Stimulated activated CD4-positive, alpha-beta T cell treated with anti-CD3 and anti-CD28 coated beads, Interleukin-1b, Interleukin-23, amount 100 ng/mL, for 48 hours (primary cell): ENCODE measurements at places on chromosomes 3 and 15.

DNA sequence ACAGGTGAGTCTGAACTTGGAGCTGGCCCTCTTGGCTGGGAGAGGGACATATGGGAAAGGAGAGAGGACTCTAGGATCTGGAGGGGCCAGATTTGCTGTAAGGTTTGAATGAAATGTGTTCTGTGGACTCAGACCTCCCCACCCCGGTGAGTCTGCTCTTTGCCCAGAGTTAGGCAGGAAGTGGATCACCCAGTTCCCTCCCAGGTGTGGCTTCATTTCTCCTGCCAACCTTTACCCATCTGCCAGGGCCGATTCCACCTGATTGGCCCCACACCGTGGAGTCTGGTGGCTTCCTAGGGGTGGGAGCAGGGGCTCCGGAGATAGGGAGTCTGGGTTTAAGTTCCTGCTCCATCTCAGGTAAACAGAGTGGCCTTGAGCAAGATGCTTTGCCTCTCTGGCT is 25.5 kb downstream of the CD276 start:
- DNase-seq: no peak

DNA sequence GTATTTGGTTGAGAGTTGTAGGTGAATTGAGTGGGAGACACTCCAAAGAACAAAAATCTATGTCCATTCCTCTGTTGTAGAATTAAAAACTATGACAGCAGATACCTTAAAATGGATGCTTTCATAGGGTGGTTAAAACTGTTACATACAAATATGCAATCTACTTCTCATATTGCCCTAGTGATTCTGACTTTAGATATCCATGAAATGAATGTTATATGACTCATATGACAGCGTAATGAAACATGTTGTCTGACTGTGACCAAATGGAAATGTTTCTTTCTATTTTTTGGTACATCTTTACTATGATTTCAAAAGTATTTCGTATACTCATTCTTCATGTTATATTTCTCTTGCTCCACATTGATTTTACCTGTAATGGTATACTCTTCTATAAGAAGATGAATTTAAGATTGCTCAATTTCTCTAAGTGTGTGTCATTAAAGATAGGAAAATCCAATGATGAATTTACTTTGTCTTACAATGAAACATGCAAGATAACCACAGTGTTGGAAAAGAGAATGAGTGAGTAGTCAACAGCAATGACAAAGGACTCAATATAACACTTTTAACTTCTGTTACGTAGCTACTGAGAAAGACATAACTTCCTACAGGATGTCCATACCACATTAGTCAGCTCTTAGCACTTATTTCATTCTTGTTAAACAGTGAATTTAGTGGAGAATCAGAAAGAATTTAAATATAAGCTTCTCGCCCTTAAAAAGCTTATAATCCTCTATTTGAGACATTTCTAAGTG is 79.3 kb upstream of the LSAMP start:
- no peak for DNase-seq

- no peak for DNase-seq
Observed at GRCh38 chr3:32910954-32911353, 40.5 kb upstream of the CCR4 start.

DNA sequence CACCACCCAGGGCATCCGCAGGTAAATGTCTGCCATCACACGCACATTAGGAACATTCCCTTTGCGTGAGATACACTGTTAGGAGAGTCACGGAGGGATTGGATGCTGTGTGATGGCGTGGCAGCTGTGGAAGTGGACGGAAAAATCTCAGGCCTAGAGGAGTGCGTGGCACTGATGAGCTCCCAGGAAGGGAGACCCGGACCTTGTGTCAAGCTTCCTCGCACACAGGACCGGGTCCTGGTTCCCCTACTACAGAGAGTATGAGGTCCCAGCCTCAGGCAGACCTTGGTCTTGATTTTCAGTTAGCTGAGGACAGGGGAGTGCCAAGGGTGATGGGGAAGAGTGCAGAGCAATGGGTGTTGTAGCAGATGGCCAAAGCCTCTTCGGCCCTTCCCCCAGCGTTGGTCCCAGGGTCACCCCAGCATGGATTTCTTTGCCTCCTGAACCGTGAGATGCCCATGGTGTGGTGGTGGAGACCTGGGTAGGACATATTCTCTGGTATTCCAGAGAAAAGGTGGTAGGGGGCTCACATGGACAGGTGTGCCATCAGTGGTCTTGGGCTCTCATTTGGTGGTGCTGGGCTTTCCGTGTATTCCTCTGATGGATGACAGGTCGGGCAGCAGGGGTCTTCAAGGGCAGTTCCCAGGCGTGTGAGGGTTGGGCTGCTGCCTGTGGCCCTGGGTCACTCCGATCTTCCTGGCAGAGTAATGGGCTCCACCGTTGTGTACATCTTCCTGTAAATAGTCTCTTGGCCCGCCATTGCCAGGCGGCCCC is 105.1 kb downstream of the SNRPN start:
- no peak for DNase-seq

- DNase-seq: no peak
Observed at GRCh38 chr3:27423463-27423862, 54.3 kb upstream of the NEK10 start.

GRCh38 chr3:115630850-115631249 is 7.5 kb downstream of the GAP43 start:
- DNase-seq: no peak

- DNase-seq: no peak
Observed at GRCh38 chr15:66721954-66722353, 19.9 kb downstream of the SMAD6 start.

DNA sequence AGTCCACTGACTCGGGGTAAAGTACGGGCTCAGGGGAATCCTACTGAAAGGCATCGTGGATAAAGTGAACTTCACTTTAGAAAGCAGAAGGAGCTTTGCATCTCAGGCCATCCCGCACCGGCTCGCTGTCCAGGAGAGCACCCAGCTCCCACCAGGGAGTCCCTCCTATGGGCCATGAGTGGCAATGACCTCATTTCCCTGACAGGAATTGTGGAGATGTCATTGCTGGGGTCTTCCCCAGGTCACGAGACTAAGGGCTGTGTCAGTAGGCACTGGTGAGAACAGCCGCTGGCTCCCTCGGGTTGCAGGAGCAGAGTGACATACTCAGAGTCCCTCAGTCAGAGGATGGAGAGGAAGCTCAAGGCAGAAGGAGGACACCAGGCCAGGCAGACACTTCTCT is 97.3 kb downstream of the XXYLT1 start:
- no peak for DNase-seq

DNA sequence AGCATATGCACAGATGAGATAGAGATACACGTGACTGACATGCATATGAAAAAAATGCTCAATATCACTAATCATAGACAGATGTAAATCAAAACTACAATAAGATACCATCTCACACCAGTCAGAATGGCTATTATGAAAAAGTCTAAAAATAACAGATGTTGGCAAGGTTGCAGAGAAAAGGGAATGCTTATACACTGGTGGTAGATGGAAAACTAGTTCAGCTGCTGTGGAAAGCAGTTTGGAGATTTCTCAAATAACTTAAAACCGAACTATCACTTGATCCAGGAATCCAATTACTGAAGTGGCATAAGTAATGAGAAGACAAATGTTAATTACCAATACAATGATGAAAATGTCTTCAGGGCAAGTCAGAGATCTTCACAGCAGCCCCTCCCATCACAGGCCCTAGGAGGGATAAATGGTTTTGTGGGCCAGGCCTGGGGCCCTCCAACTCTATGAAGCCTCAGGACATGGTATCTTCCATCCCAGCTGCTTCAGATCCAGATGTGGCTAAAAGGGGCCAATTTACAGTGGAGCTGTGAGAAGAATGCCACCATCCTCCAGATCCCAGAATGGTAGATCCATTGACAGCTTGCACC is 71.4 kb upstream of the PLSCR4 start:
- DNase-seq: no peak

DNA sequence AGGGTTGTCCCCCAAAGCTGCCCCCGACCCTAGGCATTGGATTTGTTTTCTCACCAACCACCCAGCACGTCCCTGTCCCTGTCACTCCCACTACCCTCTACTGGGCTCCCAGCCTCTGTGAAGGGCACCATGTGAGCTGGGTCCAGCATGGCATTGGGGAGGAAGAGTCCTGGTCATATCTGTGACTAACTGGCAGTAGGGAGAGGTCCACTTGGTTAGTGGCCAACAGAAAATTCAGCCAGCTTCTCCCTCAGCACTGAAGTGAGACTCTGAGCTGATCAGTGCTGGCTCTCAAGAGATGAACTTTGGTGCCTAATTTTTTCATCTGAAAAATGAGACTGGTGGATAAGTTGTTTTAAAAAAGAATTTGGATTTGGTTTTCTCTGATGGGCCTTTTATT is 11.3 kb upstream of the KIF23 start:
- DNase-seq: no peak

GRCh38 chr15:39542385-39543065 is 38.4 kb upstream of the THBS1 start:
- no peak for DNase-seq

DNA sequence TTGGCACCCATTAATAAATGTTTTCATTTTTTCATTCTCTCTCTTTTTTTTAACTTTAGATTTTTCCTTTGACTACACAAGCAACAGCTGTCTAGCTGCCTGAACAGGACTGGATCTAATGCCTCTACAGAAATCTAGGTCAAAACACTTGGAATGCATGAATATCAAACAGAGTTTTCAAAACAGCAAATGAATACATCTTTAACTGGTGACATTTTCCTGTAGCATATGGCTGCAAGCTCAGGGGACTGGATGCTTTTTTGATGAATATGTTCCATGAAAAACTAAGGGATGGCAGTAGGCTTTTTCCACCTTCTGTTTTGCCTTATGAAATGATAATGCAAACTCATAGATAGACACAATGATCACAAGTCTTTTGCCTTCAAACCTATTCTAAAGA is 661.7 kb downstream of the MCTP2 start:
- DNase-seq: no peak

DNA sequence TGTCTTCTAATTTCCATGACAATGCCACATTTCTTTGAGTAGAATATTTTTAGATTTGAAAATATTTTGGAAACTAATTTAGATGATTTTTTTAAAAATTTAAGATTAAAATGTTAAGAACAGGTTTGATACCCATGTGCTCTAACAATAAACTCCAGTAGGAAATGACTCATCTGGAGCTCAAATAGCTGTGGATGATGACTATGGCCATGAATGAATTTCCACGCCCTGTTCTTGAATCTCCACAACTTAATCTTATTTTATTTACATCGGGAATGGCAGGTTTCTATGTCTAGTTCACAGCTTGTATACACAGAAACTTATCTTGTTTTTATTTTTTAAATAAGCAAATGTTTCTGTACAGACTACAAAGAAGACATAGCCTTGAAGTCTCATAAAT is 726.8 kb downstream of the NAALADL2 start:
- DNase-seq: no peak

- no peak for DNase-seq
Observed at GRCh38 chr3:11173828-11174465, 19.7 kb downstream of the HRH1 start.

GRCh38 chr15:25182736-25183445 is 228.1 kb downstream of the SNRPN start:
- DNase-seq: no peak
